ENCODE measurements at places on chromosomes 2 and 18.

- H3K4me1 ChIP-seq, result no peaks in the 10 kb centered on the region
- no peaks in the 10 kb centered on the region for H3K27me3 ChIP-seq
- DNase-seq, result no peak
- H3K4me3 ChIP-seq, result no peak overlapping the region
These were observed 640.7 kb upstream of the ACVR2A start for GRCh38 chr2:147204102-147204501.

GRCh38 chr2:158809816-158810215, 14.7 kb downstream of the DAPL1 start:
- no peak overlapping the region for H3K27ac ChIP-seq
- no peaks in the 10 kb centered on the region for H3K36me3 ChIP-seq
- H3K4me1 ChIP-seq, result peaks cover 15% of the 10 kb centered on the region
- no peak overlapping the region for H3K4me3 ChIP-seq

GRCh38 chr18:811182-811891, 705 bp downstream of the YES1 start:
- H3K4me1 ChIP-seq, result peaks cover 31% of the 10 kb centered on the region
- no peak for DNase-seq
- H3K4me3 ChIP-seq, result peak overlapping the region; percentile 93
- peak overlapping the region; percentile 99 for H3K27ac ChIP-seq
- H3K27me3 ChIP-seq, result no peaks in the 10 kb centered on the region

DNA sequence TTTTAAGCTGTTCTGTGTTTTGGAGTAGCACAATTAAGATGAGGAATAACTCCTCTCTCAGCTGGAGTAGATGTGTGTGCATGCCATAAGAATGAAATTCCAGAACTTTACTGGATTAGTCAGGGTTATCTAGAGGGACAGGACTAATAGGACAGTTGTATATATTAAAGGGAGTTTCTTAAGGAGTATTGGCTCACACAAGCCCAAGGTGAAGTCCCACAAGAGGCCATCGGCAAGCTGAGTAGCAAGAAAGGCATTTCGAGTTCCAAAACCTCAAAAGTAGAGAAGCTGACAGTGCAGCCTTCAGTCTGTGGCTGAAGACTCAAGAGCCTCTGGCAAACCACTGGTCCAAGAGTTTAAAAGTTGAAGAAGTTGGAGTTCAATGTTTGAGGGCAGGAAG, 113.7 kb downstream of the RIT2 start:
- H3K36me3 ChIP-seq, result no peaks in the 10 kb centered on the region
- no peaks in the 10 kb centered on the region for H3K27me3 ChIP-seq
- H3K4me1 ChIP-seq, result no peaks in the 10 kb centered on the region
- H3K27ac ChIP-seq, result no peak overlapping the region

DNA sequence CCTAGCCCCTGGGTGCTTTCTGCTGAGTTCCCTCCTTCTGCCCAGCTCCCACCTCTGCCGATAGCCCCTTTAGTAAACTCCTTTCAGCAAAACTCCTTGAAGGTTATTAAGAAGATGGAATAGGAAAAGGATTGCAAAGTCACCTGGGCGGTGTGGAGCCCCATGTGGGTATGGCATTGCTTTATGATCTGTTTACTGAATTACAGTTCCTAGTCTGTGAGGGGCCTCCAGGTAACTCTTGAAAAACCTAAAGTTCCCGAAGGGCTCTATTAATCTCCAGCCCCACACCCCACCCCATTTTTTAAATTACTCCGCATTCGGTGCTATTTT, 116.9 kb upstream of the UXS1 start:
- no peaks in the 10 kb centered on the region for H3K36me3 ChIP-seq
- no peak overlapping the region for H3K4me3 ChIP-seq
- H3K4me1 ChIP-seq, result no peaks in the 10 kb centered on the region
- no peak for DNase-seq

DNA sequence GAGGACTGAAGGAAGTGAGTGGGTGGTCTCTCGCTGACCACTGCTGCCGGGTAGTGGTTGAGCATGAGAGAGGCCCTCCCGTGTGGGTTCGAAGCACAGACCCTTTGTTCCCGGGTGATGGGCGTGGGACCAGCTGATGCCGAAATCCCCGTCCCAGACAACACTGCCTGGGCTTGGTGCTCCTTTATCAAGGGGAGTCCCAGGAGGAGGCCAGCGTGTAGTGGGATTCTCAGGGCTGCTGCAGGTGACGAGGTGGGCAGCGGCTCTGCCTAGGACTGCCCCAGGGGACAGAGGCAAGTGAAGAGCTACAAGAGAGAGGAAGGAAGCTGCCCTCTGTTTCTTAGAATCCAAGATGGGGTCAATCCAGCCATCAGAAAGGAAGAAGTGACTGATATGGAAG, 251.3 kb upstream of the PXDN start:
- no peak overlapping the region for H3K4me3 ChIP-seq
- no peak for DNase-seq
- no peak overlapping the region for H3K27ac ChIP-seq
- peaks cover 6% of the 10 kb centered on the region for H3K4me1 ChIP-seq

GRCh38 chr2:1492711-1493430, 79.6 kb downstream of the TPO start:
- H3K36me3 ChIP-seq, result no peaks in the 10 kb centered on the region
- peaks cover 6% of the 10 kb centered on the region for H3K27me3 ChIP-seq
- no peak overlapping the region for H3K27ac ChIP-seq
- H3K4me3 ChIP-seq, result no peak overlapping the region

- no peak overlapping the region for H3K27ac ChIP-seq
- no peak overlapping the region for H3K4me3 ChIP-seq
- DNase-seq, result no peak
- no peaks in the 10 kb centered on the region for H3K36me3 ChIP-seq
- H3K27me3 ChIP-seq, result peaks cover 10% of the 10 kb centered on the region
These were observed 43.0 kb upstream of the KCNF1 start for GRCh38 chr2:10868465-10869314.

- no peak overlapping the region for H3K27ac ChIP-seq
- H3K4me1 ChIP-seq, result no peaks in the 10 kb centered on the region
- H3K36me3 ChIP-seq, result no peaks in the 10 kb centered on the region
- H3K4me3 ChIP-seq, result no peak overlapping the region
- H3K27me3 ChIP-seq, result no peaks in the 10 kb centered on the region
- no peak for DNase-seq
These were observed 42.7 kb upstream of the TAF4B start for GRCh38 chr18:26183395-26184112.

DNA sequence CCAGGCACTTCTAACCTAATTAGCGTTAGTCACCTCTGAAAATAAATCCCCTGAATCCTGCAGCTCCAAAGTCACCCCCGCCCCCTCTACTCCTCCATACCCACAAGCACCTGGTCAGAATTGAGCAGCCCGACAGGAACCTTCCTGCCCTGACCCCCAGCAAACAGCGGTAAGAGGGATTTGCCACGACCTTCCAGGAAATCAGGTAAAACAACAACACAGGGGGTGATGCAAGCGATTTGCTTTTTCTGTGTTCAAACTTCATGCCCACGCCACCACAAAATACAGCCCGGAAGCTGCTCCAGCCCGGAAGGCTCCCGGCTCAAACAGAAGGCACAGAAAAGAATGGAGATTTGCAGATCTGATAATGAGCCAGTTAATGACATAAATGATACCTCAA, 367.1 kb downstream of the GPD2 start:
- DNase-seq, result no peak
- no peak overlapping the region for H3K27ac ChIP-seq
- no peaks in the 10 kb centered on the region for H3K36me3 ChIP-seq
- H3K27me3 ChIP-seq, result no peaks in the 10 kb centered on the region

DNA sequence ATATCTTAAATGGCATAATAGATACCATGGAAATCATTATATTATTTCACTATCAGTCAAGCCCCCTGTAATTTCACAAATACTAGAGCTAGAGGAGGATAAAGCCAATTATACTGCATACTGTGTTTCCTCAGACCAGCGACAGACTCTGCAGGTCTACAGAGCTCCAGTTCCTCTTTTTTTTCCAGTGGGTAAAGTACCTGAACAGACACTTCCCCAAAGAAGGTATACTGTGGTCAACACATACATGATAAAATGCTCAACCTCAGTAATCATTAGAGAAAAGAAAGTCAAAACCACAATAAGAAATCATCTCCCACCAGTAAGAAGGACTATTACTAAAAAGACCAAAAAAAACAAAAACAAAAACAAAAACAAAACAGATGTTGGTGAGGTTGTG, 44.6 kb downstream of the SCN7A start:
- H3K27me3 ChIP-seq, result no peaks in the 10 kb centered on the region
- no peaks in the 10 kb centered on the region for H3K36me3 ChIP-seq
- no peak for DNase-seq
- H3K4me1 ChIP-seq, result no peaks in the 10 kb centered on the region
- no peak overlapping the region for H3K4me3 ChIP-seq
- H3K27ac ChIP-seq, result no peak overlapping the region

DNA sequence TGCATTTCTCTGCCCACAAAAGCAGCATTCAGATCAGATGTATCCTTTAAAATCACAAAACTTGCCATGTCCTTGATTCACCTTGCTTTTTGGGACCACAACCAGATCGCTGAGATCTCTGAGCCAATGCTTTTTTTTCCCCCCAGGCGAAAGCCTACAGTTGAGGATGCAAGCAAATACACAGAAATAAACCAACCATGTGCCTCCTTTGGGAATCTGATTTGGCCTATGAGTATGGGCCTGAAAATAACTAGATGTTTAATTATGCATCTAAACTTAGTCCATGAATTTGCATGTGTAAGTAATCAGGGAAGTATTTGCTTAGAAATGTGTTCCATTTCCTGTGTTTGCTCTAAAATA, 49.7 kb upstream of the CDC42EP3 start:
- no peaks in the 10 kb centered on the region for H3K36me3 ChIP-seq
- H3K4me1 ChIP-seq, result no peaks in the 10 kb centered on the region
- no peak overlapping the region for H3K27ac ChIP-seq
- DNase-seq, result no peak

GRCh38 chr18:4586731-4587130, 131.6 kb upstream of the DLGAP1 start:
- no peak overlapping the region for H3K4me3 ChIP-seq

GRCh38 chr2:99181624-99182000, 628 bp downstream of the MRPL30 start:
- DNase-seq, result no peak
- no peaks in the 10 kb centered on the region for H3K36me3 ChIP-seq
- H3K27me3 ChIP-seq, result no peaks in the 10 kb centered on the region
- peaks cover 36% of the 10 kb centered on the region for H3K4me1 ChIP-seq

- H3K4me3 ChIP-seq, result no peak overlapping the region
- H3K36me3 ChIP-seq, result no peaks in the 10 kb centered on the region
- no peak for DNase-seq
- no peak overlapping the region for H3K27ac ChIP-seq
These were observed 464.1 kb downstream of the TGIF1 start for GRCh38 chr18:3914109-3914508.

DNA sequence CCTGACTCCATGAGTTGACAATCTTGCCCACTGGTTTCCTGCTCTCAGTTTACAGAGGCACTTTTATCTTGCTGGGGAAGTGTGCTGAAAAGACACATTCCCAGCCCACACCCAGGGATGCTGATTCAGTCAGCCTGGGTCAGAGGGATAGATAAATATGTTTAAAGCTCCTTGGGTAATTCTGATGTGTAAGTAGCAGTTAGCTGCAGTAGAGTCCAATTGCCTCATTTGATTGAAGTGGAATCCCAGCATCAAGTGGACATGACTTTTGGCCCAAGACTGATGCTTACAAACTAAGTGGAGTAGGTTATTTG, 29.4 kb downstream of the PSD4 start:
- peaks cover 45% of the 10 kb centered on the region for H3K4me1 ChIP-seq
- no peak overlapping the region for H3K4me3 ChIP-seq
- H3K27me3 ChIP-seq, result no peaks in the 10 kb centered on the region

DNA sequence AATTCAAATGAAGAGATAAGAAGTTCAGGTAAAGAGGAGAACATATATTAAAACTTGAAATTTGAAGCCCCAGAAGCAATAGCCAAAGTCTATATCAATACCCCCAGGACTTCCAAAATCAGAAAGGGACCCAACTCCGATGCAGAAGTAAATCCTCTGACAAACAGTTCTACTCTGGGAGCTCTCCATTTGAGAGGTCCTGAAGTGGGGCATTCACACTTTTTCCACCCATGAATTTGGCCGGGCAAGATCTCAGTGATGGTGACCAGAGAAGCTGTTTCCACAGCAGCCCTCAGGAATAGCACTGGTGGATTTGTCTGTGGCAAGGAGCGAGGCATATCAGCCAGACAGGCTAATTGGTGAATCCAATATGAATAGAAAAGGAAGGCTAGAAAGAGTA, 313.6 kb upstream of the MC4R start:
- no peaks in the 10 kb centered on the region for H3K27me3 ChIP-seq
- no peak overlapping the region for H3K4me3 ChIP-seq
- H3K36me3 ChIP-seq, result no peaks in the 10 kb centered on the region
- H3K27ac ChIP-seq, result no peak overlapping the region
- peaks cover 6% of the 10 kb centered on the region for H3K4me1 ChIP-seq

GRCh38 chr2:176679061-176679669, 409.9 kb downstream of the MTX2 start:
- no peaks in the 10 kb centered on the region for H3K36me3 ChIP-seq
- H3K27ac ChIP-seq, result no peak overlapping the region
- no peak for DNase-seq
- H3K4me1 ChIP-seq, result no peaks in the 10 kb centered on the region
- H3K4me3 ChIP-seq, result no peak overlapping the region

DNA sequence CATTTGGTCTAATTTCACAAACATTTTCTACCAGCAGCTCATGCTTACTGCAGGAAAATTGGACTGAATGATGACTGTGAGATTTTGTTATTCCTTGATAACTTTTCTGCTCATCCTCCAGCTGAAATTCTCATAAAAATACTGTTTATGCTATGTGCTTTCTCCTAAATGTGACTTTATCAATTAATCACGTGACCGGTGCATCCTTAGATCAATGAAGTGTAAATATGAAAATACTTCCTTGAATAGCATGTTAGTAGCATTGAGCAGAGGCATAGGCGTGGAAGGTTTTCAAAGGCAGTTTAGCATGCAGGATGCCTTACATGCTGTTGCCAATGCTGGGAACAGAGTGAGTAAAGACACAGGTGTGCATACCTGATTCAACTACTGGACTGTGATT, 1002.5 kb downstream of the CBLN2 start:
- DNase-seq, result no peak
- no peaks in the 10 kb centered on the region for H3K36me3 ChIP-seq
- H3K4me3 ChIP-seq, result no peak overlapping the region

DNA sequence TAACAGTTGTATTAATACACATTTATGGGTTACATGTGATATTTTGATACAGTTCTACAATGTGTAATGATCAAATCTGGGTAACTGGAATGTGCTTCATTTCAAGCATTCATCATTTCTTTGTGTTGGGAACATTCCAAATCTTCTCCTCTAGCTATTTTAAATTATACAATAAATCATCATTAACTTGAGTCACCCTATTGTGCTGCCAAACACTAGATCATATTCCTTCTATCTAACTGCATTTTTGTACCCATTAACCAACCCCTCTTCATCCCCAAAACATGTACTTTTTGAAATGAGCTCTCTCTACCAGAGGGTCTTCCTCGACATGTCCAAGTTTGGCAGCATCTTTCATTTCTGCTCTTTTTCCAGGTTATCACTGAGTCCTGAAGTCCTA, 81.1 kb upstream of the TTC39C start:
- H3K4me3 ChIP-seq, result no peak overlapping the region
- H3K4me1 ChIP-seq, result peaks cover 3% of the 10 kb centered on the region
- no peaks in the 10 kb centered on the region for H3K27me3 ChIP-seq
- H3K27ac ChIP-seq, result no peak overlapping the region
- DNase-seq, result no peak

GRCh38 chr2:5915881-5916310, 223.7 kb downstream of the SOX11 start:
- no peak overlapping the region for H3K27ac ChIP-seq
- H3K4me3 ChIP-seq, result no peak overlapping the region
- H3K27me3 ChIP-seq, result no peaks in the 10 kb centered on the region
- no peaks in the 10 kb centered on the region for H3K36me3 ChIP-seq
